ENCODE measurements at places on chromosomes 7 and 10. TPM values are rescaled to one million over a fixed set of nuclear protein-coding genes. Genes with fewer than 3 reads are reported as not detected.

Gene CALCR
- not detected for total RNA-seq

Gene SPDYE11
- total RNA-seq: not detected

Gene PAX4
- total RNA-seq: not detected

Gene NPFFR1
- total RNA-seq: under 0.01 TPM

Gene NKX1-2
- total RNA-seq: not detected

Gene CYP3A5
- total RNA-seq: 3.1 TPM

Gene SH2D4B
- not detected for total RNA-seq

Gene SPDYE18
- 0.32 TPM for total RNA-seq

Gene TBC1D12
- 9.2 TPM for total RNA-seq

Gene MYO1G
- total RNA-seq: under 0.01 TPM

Gene ANTXRL
- total RNA-seq: not detected

Gene KIAA1549
- total RNA-seq: 0.63 TPM

Gene SLIT1
- under 0.01 TPM for total RNA-seq

Gene TDRD1
- total RNA-seq: not detected

Gene AKR1D1
- total RNA-seq: not detected

Gene GBF1
- total RNA-seq: 17.0 TPM

Gene IQUB
- 0.69 TPM for total RNA-seq

Gene CYP2W1
- total RNA-seq: not detected

Gene EGFR
- 31.7 TPM for total RNA-seq

Gene SLC39A12
- total RNA-seq: not detected

Gene FGF8
- total RNA-seq: 0.16 TPM

Measured in bronchial smooth muscle cell (primary cell).